ENCODE measurements at places on chromosomes 5 and 9.

DNA sequence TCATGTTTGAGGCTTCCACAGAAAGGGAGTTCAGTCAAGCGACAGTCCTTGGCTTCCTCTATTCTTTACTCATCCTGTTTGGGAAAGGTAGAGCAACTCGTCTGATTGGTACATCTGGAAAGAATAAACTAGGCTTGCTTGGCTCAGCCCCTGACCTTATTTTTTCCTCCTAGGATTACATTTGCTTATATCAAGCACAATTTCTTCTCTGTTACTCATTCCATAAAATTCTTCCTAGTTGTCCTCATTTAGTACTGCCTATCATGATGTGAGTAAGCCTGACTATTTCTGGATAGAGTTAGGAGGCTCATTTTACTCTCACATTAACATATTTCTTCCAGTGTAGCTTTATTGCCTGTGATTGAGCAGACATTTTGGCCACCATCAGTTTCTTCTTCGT is 10.9 kb upstream of the CARNMT1 start:
- DNase-seq: no peak

DNA sequence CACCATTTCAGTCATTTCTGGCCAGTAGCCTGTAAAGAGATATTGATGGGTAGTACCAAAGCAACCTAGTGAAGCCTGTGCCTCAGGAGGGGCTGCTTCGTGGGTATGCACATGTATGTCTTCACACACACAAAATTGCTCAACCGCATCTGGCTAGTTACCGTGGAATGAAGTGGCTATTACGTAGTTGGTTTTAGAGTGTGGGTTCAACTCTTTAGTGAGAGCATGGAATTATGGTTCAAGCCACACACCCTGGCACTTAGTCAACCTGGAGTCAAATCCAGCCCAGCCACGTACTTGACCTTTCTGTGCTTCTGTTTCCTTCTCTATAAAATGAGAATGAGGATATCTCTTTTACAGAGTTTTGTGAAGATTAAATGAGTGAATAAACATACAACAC is 174.9 kb downstream of the TTC39B start:
- no peak for DNase-seq

DNA sequence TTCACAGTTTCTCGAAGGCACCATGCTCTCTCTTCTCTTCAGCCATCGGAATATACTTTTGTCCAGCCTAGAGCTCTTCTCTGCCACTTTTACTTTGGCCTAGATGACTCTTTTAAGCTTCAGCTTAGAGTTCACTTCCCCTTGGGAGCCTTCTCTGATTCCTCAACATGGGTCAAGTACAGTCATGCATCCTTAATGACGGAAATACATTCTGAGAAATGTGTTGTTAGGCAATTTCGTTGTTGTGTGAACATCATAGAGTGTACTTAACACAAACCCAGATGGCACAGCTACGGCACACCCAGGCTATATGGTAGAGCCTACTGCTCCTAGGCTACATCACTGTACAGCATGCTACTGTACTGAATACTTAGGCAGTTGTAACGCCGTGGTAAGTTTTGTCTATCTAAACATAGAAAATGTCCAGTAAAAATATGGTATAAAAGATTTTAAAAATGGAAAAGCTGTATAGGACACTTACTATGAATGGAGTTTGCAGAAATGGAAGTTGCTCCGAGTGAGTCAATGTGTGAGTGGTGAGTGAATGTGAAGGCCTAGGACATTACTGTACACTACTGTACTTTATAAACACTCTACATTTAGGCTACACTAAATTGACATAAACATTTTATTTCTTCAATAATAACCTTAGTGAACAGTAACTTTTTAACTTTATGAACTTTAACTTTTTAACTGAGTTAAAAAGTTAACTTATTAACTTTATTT is 15.1 kb upstream of the TNFSF15 start:
- DNase-seq: no peak

GRCh38 chr9:107872457-107873192 is 383.1 kb upstream of the KLF4 start:
- no peak for DNase-seq

DNA sequence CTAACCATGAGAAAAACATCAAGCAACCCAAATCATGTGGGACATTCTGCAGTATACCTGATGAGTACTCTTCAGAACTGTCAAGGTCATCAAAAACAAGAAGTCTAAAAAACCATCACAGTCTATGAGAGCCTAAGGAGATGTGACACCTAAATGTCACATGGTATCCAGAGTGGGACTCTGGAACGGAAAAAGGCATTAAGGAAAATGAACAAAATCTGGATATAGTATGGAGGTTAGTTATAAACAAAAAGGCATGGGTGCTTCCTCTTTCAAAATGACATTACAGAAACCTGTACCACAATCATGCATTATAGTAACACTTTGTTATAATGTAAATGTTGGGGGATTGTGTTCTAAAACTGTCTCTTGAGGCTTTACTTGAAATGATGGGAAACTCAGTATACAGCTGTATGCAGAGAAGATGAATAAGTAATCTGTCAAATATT is 47.4 kb downstream of the PRKACG start:
- no peak for DNase-seq

- no peak for DNase-seq
Measured at GRCh38 chr5:59474324-59474723, 419.2 kb downstream of the PDE4D start.

- no peak for DNase-seq
Measured at GRCh38 chr9:36086442-36086841, 49.7 kb downstream of the RECK start.

DNA sequence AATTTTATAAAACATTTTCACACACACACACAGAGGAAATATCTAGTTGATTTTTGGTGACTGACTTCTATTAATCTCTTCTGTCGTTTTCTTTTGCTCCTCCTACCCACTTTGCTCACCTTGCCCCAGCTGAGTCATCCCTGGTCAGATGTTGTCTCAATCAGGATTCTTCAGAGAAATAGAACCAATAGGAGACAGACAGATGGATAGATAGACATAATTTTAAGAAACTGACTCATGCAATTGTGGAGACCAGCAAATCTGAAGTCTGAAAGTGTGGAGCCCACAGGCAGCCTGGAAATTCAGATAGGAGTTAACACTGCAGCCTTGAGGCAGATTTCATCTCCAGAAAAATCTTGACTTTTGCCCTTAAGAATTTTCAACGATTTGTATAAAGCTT is 37.0 kb upstream of the PIK3R1 start:
- peak; percentile 14 for DNase-seq

- no peak for DNase-seq
Measured at GRCh38 chr5:138128334-138128733, 10.9 kb downstream of the NME5 start.

- no peak for DNase-seq
Measured at GRCh38 chr9:93354451-93354850, 97.0 kb upstream of the FAM120A start.

DNA sequence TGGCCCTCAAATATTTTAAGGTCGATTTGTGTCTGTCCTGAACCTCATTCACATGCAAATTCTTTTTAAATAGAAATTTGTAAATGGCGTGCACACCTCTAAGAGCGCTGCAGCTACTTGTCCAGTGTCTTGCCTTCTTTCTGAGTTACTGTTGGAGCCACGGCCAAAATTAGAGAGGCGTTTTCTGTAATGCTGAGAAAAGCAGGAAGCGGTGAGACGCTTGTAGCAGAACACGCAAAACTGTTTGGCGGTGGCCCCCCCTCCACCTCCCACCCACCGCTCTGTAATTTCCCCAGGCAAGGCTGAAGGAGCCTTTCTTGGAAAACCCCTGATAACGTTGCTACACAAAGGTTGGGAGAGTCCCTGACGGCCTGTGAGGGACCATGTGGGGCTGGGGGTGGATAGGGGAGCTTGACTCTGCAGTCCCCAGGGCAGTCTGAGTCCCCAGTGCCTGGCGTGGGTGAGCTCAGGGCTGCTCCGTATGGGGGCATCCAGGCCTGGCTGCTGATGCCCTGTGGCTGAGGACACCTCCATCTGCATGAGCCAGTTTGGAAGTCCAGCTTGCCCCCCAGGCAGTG is 96.5 kb downstream of the GADD45G start:
- DNase-seq: peak; percentile 67

- no peak for DNase-seq
Measured at GRCh38 chr9:107650321-107650720, 160.8 kb upstream of the KLF4 start.

- no peak for DNase-seq
Measured at GRCh38 chr9:79776581-79776980, 204.8 kb downstream of the TLE4 start.

GRCh38 chr5:58458743-58459145 is 1.1 kb downstream of the PLK2 start:
- DNase-seq: no peak

- no peak for DNase-seq
Measured at GRCh38 chr5:36089989-36090388, 23.3 kb upstream of the UGT3A2 start.

Data from CD4-positive, alpha-beta T cell treated with Interleukin-4 for 4 hours (primary cell).